Activated B cell treated with CpG ODN at 0.5 μM for 24 hours (primary cell): ENCODE measurements at places on chromosomes 1 and 21.

- no peak overlapping the region for H3K4me3 ChIP-seq
- H3K36me3 ChIP-seq, result peaks cover 82% of the 10 kb centered on the region
- H3K27ac ChIP-seq, result no peak overlapping the region
- no peaks in the 10 kb centered on the region for H3K4me1 ChIP-seq
- H3K27me3 ChIP-seq, result no peaks in the 10 kb centered on the region
- DNase-seq, result no peak
Observed at GRCh38 chr1:25223471-25223870, 8.8 kb downstream of the SYF2 start.

- H3K4me1 ChIP-seq, result peaks cover 7% of the 10 kb centered on the region
- no peak for DNase-seq
- no peak overlapping the region for H3K4me3 ChIP-seq
- H3K36me3 ChIP-seq, result no peaks in the 10 kb centered on the region
- peaks cover 15% of the 10 kb centered on the region for H3K27me3 ChIP-seq
Observed at GRCh38 chr21:44571844-44572782, 1.4 kb upstream of the KRTAP10-4 start.

GRCh38 chr1:32767641-32768040 is 49.5 kb downstream of the YARS1 start:
- no peak for DNase-seq
- H3K4me3 ChIP-seq, result no peak overlapping the region
- no peaks in the 10 kb centered on the region for H3K36me3 ChIP-seq
- no peaks in the 10 kb centered on the region for H3K27me3 ChIP-seq

- H3K4me3 ChIP-seq, result no peak overlapping the region
- H3K27ac ChIP-seq, result no peak overlapping the region
- no peaks in the 10 kb centered on the region for H3K36me3 ChIP-seq
Observed at GRCh38 chr1:3954170-3955169, 54.4 kb upstream of the C1orf174 start.

DNA sequence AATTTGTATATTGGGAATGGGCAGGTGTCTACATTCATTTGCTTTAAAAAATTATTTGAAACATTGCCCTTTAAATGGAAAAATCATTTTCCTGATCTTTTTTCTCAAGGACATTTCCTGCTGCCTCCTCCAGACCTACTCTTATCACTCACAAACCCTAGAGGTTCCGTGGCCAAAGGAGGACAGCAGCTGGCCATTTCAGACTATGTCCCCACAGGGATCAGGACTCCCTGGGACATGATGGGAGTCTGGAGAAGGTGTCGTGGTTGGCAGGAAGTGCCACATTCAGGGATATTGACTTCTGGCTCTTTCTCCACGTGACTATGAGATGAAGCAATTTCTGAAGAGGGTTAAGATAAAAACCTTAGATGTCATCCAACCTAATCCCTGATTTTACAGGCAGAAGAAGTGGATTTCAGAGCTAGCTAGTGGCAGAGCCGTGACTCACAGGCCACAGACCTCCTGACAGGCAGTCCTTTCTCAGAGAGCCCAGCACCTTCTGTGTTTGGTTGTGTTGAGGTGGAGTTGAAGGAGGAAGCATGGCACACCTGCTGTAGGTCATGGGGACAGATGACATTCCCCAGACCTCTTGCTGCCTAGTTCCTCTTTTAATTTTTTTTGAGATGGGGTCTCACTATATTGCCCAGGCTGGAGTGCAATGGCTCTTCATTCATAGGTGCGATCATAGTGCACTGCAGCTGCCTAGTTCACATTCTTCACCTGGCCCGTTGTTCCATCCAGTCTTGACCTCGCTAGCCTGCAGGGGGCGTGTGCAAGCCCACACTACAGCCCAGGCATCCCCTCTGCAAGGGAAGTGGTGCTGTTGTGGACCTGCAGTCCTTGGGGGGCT is 25.5 kb upstream of the IL10 start:
- no peaks in the 10 kb centered on the region for H3K27me3 ChIP-seq
- H3K4me3 ChIP-seq, result no peak overlapping the region
- H3K27ac ChIP-seq, result no peak overlapping the region
- H3K4me1 ChIP-seq, result peaks cover 73% of the 10 kb centered on the region
- no peaks in the 10 kb centered on the region for H3K36me3 ChIP-seq
- DNase-seq, result no peak

- peak overlapping the region; percentile 55 for H3K27ac ChIP-seq
- H3K27me3 ChIP-seq, result no peaks in the 10 kb centered on the region
- H3K4me3 ChIP-seq, result peak overlapping the region; percentile 85
- no peaks in the 10 kb centered on the region for H3K36me3 ChIP-seq
- peaks cover 50% of the 10 kb centered on the region for H3K4me1 ChIP-seq
- DNase-seq, result peak; percentile 19
Observed at GRCh38 chr1:203627851-203628200, 1.2 kb downstream of the ATP2B4 start.
